ENCODE measurements at places on chromosomes 6 and 20.

- DNase-seq = no peak
Measured at GRCh38 chr6:42729731-42730130, 7.3 kb upstream of the PRPH2 start.

GRCh38 chr6:42404484-42404883 lies 47.2 kb downstream of the TRERF1 start:
- no peak for DNase-seq

- DNase-seq = no peak
Measured at GRCh38 chr6:68240726-68241125, 394.4 kb upstream of the ADGRB3 start.

DNA sequence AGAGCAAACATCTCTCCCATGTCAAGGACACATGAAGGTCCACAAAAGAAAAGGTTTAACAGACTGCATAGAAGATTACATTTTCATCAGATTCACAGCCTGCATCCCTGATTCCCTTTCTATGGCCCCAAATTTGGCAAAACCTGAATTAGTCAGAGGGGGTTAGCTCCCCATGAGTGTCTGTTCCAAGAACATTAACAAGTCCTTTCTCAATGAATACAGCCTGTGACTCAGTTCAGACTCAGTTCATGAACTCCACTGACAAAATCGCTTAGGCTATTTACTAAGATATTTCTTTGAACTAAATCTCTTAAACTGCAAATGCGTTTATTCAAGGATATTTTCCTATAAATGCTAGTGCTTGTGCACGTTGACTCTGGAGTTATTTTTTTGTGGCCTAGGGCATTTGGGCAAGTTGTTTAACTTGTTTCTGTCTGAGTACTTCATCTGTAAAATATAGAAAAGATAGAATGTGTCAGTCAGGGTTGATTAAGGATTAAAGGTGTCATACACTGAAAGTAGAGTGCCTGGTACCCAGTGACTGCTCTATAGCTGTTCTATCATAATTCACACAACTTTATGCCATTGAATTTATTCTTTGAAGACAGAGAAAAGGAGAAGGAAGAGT lies 422.6 kb downstream of the HTR1B start:
- no peak for DNase-seq

GRCh38 chr6:140663094-140663493 lies 1288.6 kb upstream of the CITED2 start:
- no peak for DNase-seq

DNA sequence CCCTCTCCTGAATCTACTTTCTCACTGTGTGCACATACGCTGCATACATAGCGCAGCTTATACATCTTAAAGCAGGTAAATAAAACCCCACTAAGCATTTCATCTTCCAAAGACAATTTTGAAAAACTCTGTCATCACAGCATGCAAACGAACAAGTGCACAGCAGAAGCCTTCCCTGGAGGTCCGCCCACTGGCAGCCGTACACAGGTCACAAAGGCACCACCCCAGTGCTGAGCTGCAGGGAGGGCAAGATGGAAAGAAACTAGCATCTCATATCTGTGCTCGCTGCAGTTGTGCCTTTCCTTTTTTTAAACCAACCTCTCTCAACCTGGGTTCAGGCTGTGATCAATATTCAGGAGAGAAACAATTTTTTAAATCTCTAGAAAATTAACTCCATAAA lies 73.3 kb downstream of the HUS1B start:
- DNase-seq = no peak

GRCh38 chr6:18206591-18206990 lies 51.4 kb downstream of the KDM1B start:
- no peak for DNase-seq

GRCh38 chr6:52969359-52969758 lies 25.7 kb downstream of the GSTA4 start:
- no peak for DNase-seq

DNA sequence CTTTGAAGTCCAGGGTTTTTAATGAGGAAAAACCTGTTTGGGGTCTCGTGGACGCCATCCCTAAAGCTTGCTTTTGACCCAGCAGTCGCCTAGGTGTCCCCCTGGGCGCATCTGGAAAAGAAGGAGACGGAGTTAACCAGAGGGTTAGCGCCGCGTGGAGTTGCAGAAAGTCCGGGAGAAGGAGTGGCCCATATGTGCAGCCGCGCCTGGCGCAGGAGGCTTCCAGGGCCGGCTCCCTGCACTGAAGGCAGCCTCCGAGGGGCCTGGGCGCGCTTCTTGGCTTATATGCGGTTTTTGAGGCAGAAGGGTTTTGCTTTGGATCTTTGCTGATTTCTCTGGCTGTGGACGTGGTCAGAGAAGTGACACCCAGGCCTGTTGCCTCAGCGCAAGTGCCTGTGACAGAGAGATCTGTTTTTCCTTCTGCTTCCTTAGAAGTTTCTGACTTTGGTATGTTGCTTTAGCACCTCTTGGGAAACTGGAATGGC lies 987 bp downstream of the TMEM181 start:
- no peak for DNase-seq

DNA sequence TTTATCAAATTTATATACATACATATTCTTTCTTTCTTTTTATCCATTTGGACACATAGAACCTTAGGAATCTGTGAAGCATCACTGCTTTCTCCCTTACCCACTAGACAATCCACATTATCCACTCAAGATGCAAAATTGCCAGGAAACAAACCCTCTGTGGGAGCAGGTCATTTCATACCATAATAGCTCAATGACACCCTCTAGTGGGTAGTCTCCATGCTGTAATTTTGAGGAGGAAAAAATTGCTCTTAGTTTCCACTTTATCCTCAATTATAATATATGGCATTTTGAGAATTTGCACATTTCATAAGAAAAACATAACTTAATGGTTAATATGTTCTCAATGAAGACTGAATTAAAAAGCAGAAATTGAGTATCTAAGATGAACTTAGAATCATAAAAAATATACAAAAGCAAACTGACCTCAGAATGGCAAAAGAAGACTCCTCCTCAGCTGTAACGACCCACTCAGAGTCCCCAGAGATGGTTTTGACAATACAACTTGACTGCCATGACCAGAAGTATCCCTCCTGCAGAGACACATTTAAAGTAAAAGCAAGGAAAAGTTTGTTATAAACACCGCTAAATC lies 164.1 kb downstream of the FRK start:
- no peak for DNase-seq

- DNase-seq = no peak
Measured at GRCh38 chr6:134452906-134453305, 135.0 kb upstream of the SGK1 start.

DNA sequence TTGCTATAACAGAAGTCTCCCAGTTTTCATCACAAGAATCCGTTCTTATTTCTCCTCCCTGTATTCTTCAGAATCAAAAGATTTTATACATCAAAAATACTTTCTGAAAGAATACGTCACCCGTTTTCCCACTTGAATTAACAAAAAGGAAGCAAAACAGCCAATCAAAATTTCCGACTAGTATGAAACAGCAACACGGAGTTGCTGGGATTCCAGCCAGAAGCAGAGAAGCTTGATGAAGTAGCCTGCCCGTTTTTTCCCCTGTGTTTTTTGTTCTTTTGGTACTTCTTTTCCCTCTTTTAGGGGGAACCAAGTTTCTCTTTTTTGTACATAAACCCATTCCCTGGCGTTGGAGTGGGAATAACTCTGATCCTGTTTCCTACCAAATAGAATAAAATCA lies 14.6 kb downstream of the TXLNB start:
- no peak for DNase-seq

DNA sequence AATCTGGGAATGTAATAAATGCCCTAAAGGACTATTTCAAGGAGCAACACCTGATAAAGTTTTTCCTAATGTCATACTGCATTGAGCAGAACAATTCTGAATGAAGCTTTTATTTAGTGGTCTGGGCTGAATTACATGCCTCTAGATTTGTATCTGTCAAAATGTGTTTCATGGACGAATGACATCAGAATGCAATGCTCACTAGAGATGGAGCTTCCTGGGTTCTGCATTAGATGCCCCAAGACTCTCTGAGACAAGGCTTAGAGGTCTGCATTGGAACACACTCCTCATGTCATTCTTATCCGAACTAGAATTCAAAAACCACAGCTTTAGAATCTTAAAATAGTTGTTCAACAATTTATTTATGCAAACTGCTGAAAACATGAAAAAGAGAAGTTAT lies 62.0 kb downstream of the SYNE1 start:
- no peak for DNase-seq

DNA sequence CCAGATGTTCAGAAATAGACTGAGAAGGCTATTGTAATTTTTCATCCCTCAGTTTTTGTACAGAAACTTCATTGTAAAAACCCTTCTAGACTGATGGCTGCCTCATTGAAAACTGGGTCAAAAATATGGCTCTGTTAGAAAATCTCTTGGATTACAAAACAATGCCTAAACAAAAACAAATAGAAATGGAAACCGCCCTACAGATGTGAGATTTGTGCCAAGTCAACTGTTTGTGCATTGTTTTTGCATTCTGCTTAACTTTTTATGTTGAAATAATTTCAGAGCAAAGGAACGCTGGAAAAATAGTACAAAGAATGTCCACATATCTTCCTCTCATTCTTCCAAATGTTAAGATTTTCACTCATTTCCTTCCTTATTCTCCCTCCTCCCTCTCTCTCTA lies 425.1 kb downstream of the FOXA2 start:
- DNase-seq = no peak

DNA sequence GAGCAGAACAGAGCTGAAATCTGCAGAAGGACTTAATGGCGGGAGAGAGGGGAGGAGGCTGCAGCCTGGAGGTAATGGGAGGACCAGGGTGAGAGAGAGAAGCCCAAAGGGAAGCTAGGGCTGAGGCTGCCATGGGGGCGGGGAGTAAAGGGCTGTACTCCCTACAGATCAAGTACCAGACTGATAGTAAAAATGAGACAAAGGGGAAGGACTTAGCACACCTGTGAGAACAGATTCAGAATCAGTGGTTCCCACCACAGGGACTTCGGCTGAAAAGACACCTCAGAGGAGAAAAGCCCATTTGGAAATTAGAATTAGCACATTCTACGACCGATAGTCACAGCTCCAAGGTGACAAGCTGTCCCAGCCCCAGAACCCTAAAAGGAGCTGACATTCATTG lies 6.4 kb upstream of the TBXT start:
- no peak for DNase-seq

- no peak for DNase-seq
Measured at GRCh38 chr6:156510242-156510641, 266.9 kb upstream of the ARID1B start.

- no peak for DNase-seq
Measured at GRCh38 chr6:170205534-170206316, 85.2 kb downstream of the DLL1 start.

GRCh38 chr6:161139766-161140553 lies 133.9 kb downstream of the AGPAT4 start:
- no peak for DNase-seq

- no peak for DNase-seq
Measured at GRCh38 chr6:128870746-128871145, 12.2 kb upstream of the LAMA2 start.

DNA sequence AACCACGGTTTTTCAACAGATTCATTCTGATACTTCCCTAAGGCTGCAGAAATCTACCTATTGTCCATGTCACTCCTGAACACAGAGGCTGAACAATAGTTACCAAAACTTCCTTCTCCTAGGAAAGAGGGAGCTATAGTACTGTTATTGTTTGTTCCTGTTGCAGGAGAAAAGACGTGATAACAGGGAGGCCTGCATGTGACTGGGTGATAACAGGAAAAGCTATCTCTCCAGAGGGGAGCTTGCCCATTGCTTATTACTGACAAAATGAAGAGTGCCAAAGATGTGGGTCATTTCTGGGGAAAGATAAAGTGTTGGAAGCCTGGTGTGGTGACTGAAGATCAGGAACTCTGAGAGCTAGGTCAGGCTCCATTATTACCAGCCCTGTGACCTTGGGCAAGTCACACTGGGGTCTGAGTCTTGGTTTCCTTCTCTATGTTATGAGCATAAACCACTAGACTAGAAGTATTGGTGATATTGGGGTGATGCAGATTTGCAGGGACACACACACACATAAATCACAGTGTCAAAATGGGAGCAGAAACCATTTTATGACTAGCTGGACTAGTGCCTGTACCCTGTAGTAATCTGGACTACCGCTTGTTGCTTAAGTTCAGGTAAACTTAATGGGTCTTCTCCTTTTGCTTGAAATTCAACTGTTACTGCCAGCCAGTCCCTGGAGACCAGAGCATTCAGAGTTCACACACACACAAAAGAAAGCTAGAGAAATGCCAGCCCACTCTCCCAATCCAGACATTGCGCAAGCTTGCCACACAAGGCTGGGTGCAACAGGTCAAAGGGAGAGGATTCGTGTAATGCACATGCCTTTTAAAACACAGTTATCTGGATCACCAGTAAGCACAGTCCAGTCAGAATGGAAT lies 136.0 kb upstream of the CNR1 start:
- no peak for DNase-seq

DNA sequence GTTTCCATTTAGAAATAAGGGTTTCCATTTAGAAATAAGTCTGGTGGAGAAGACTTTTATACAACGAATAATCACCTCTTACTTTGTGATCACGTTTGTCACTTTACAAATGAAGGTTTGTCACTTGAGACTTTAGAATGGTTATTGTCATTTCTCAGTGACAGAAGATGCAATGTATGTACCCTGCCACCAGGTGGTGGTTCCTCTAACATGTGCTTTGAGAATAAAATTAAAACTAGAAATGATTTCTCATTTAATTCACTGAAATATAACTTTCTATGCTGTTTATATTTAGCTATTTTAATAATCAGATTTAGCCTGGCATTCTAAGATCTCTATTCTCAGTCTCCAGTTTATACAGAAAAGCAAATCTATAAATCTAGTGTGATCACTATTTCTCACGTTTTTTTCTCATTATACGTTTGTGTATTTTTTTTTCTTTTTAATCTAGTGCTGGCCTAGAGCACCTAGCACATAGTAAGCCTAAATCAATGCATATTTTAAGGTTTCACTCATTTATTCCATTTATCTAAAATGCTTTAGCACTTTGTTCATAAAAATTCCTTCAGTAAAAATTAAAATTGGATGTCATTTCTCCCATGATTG lies 57.4 kb upstream of the TFAP2D start:
- DNase-seq = no peak

DNA sequence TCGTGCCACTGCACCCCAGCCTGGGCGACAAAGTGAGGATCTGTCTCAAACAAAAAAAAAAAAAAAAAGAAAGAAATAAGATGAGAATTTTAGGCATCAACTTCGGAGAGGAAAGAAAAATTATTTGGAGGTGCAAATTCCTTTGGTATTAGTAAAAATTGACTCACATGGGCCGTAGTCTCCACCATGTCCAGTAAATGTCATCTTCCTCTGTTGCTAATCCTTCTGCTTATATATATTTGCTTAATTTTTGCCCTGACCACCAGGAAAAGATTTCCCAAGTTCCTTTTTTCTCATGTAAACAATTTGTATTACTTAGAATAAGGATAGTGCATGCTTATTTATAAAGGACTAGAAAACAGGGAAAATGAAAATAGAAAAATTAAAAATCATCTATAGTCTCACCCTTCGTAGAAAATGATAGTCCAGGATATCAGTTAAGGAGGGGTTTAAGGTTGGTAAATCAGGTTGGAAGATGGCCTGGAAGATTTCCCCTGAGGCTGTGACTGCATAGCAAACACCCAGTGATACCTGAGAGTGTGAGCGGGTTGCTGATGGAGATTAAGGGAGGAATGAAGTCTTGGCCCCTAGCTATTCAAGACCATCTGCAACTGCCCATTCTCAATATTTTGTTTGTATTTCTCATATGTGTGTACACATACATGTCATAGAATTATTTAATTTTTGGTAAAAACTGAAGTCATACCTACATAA lies 240.8 kb downstream of the ZNF217 start:
- DNase-seq = no peak
